ENCODE measurements at places on chromosomes 7 and 10.

DNA sequence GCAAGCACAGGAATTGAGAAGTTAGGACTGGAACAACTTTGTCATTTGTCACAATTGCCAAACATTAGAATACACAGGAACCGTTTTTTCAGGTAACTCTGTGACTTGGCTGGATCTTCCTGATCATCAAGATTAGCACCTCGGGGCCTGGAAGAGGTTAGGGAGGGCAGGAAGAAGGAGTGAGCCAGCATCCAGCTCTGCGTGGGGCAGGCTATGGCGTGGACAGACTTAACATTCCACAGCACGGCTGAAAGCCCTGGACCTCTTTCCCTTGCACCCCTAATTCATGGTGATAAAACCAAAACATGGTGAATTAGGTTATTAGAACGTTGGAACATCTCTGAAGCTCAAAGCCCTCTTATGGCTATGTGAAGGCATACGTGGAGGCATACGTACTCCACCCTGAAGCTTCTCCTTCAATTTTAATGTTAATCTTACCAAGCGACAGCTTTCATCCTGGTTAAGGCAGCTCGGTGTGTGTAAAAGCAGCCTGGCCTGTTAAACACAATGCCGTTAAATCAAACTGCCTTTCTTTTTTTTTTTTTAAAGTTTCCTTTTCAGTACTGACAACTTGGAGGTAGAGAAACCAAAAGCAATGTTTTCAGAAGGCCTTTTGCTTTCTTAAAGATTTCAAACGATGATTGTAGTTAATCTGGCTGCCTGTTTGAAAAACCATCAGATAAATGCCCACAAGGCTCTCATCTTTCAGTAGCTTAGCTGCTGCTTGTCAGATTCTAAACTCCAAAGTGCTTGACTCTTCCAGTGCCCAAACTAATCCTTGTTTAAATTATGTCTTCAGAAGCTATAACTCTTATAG, 4.5 kb downstream of the GRK5 start:
- DNase-seq = no peak

DNA sequence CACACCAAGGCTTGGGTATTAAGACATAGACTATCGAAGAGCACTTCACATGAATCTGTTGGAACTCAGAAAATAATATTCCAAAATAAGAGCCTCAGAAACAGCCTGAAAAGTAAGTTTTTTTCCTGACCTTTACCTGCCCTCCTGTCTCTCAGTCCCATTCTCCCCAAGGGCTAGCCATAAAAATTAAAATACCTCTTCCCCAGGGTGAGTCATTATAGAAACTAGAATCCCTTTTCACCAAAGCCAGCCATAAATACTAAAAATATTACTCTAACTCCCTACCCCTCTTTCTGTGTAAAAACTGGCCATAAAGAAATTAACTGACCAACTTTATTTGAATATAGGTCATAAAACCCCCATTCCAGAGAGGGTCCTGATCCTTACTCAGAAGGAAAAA, 87.9 kb upstream of the TMEM106B start:
- no peak for DNase-seq

- no peak for DNase-seq
Observed at GRCh38 chr7:8212638-8213037, 49.3 kb downstream of the ICA1 start.

GRCh38 chr7:130149281-130150139, 55.7 kb downstream of the TMEM209 start:
- no peak for DNase-seq

GRCh38 chr10:30862486-30862885, 169.2 kb downstream of the ZNF438 start:
- no peak for DNase-seq

DNA sequence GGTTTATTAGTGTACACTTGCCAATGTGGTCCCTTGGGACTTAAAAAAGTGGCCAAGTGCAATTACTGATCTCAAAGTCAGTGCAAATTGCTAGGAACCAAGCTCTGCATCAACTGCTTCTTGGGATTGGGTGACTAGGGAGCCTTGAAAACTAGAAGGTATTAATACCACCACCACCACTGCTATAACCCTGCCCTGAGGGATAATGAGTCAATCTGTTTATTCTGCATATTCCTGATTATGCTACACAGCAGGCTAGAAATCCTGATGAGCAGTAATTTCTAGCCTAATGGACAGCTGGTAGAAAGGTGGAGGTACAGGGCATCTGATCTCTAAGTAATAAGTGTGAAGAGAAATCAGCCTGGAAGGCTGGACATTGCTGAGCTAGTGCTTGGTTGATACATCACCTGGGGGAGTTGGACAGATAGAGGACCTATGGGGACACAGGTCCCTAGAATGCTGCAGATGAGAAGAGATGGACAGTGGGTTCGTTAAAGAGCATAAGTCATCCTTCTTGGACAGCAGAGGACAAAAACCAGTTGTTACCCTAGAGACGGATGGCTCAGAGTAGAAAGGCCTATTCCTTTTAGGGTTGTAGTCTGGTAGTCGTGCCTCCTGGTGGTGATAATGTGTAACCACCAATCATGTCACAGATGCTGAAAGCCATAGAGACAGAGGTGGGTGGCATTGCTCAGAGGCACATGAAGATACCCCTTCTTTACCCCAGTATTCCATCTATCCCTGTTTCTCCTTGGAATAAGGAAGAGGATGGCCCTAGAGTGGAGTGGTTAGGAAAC, 554.8 kb downstream of the SORCS1 start:
- DNase-seq = no peak

DNA sequence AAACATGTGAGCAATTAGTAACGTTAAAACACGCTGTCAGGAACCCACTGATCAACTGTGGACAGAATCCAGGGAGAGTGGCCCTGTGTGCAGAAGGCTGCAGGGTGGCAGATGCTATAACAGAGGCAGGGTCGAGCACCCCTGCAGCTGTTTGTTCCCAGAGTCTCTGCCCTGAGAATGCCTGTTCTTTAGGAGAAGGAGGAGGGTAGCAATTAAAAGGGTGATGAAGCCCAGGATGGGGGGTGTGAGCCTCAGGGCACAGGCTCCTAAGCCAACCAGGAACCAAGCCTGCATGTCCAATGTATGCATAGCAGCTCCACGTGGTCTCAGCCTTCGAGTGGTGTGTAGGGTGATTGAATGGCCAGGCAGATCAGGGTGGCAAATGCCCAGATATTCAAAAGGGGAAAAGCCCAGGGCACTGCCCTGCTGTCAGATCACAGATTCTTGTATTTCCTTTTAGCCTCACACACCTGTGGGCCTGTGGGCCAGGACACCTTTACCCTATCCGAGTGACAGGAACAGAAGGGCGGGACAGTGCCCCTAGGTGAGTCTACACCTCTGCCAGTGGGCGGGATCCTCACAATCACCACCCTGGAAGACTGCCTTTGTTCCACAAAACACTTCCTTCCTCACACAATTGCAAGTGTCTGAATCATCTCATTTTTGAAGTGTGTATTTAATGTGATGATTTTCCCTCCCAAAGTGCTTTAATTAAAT, 7.3 kb downstream of the WDFY4 start:
- DNase-seq = no peak
